Mesenteric fat pad (tissue), 1 donor: ENCODE measurements at places on chromosomes 2 and 18. TPM values are rescaled to one million over a fixed set of nuclear protein-coding genes. Genes with fewer than 3 reads are reported as not detected.

Gene MALT1
- total RNA-seq: 17.3 TPM

Gene REG3G
- total RNA-seq: not detected

Gene ACP1
- 51.3 TPM for total RNA-seq

Gene PLCD4
- total RNA-seq: 1.0 TPM

Gene MAB21L4
- total RNA-seq: not detected

GRCh38 chr18:31268985-31269406 lies 49.0 kb upstream of the DSG1 start:
- no peak for DNase-seq

- DNase-seq: peak; percentile 47
These were observed 8.0 kb downstream of the ALLC start for GRCh38 chr2:3665886-3666612.
